GM12878 (cell line): ENCODE measurements at places on chromosomes 11 and 22. TPM values are rescaled to one million over a fixed set of nuclear protein-coding genes. Genes with fewer than 3 reads are reported as not detected.

GRCh38 chr11:125425601-125426000 lies 70.5 kb downstream of the FEZ1 start:
- no peak for DNase-seq

- DNase-seq = no peak
Measured at GRCh38 chr11:128374026-128374425, 213.3 kb downstream of the ETS1 start.

Gene NRGN
- 0.80 and 0.92 TPM in 2 replicates for polyA plus RNA-seq

DNA sequence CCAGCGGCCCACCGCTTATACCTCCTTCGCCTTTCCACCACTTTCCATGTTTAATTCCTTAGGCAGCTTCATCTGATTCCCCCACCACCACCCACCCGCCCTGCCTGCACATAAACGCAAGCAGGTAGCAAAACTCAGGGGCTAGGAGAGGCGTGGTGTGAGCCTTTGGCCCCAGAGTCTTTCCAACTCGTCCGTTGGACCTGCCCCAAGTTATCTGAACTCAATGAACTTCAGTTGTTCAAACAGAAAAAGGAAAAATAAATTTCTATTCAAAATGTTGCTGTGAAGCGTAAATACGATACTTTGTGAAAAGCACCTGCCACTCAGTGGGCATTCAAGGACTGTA lies 814 bp upstream of the CDON start:
- DNase-seq = no peak

- no peak for DNase-seq
Measured at GRCh38 chr22:29512031-29512430, 32.0 kb downstream of the NEFH start.

GRCh38 chr11:60776167-60776566 lies 9.0 kb upstream of the MS4A10 start:
- no peak for DNase-seq
